ENCODE measurements at places on chromosomes 12 and 14. TPM values are rescaled to one million over a fixed set of nuclear protein-coding genes. Genes with fewer than 3 reads are reported as not detected.

DNA sequence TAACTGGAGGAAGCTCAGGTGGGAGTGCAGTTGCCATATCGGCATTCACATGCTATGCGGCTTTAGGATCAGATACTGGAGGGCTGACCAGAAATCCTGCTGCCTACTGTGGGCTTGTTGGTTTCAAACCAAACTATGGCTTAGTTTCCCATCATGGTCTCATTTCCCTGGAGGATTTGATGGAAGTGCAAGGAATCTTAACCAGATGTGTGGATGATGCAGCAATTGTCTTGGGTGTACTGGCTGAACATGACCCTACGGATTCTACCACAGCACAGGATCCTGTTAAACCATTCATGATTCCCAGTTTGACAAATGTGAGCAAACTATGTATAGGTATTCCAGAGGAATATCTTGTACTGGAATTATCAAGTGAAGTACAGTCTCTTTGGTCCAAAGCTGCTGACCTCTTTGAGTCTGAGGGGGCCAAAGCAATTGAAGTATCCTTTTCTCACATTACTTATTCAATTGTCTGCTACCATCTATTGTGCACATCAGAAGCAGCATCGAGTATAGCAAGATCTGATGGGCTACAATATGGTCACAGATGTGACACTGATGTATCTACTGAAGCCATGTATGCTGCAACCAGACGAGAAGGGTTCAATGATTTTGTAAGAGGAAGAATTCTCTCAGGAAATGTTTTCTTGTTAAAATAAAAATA lies 42.9 kb downstream of the RALGAPA1 start:
- no peak for DNase-seq

GRCh38 chr12:1463073-1463905 lies 131.1 kb downstream of the FBXL14 start:
- no peak for DNase-seq

- no peak for DNase-seq
Observed at GRCh38 chr14:50768680-50769079, 62.3 kb downstream of the NIN start.

- DNase-seq: no peak
Observed at GRCh38 chr14:81737938-81738337, 204.3 kb upstream of the SEL1L start.

GRCh38 chr12:2526371-2526770 lies 268.4 kb upstream of the FKBP4 start:
- DNase-seq: no peak

DNA sequence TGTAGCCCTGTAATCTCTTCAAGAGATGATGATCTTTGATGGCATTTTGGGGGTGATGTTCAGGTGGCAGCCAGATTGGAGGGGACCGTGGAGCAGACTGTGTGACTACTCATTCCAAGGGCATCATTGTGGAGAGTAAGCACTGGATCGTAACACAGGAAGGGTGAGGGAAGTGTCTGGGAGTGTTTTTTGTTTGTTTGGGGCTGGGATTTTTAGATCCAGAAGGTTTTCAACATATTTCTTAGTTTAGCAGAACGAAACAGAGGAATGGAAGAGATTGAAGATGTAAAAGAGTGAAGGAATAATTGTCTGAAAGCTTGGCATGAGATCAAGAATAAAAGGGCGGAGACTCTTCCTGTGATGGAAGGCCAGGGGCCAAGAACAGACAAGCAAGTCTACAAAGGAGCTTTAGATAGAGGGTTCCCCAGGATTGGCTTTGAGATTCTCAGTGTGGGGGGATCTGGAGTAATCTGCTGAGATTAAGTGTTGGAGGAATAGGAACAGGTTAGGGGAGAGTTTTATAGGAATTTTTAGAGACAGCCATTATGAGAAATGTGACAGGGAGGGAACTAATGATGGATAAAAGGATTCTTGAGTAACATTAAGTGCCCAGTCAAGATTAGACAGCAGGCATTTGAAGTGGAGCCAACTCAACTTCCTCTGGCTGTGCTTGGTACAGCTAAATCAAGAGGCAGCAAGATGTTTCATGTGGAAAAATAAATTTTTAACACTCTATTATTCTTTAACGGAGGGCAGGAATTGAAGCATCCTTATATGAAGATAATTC lies 79.7 kb upstream of the REP15 start:
- no peak for DNase-seq

GRCh38 chr14:32698831-32699230 lies 239.8 kb upstream of the NPAS3 start:
- DNase-seq: no peak

DNA sequence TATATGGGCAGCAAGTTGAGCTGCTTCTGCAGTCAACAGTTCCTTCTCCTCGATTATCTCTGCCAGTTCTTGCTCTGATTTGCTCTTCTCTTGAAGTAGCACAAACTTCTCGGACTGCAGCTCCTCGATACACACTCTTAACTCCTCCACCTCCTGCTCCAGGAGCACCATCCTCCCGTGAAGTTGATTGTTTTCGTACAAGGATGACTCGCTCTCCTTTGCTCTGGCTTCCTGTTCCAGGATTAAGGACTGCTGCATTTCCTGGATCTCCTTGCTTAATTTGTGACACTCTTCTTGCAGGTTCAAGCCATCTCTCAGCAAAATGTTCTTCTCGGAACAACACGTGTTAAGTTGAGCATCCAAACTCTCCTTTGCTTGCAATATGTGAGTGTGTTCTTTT lies 56.2 kb upstream of the VPS33A start:
- no peak for DNase-seq

DNA sequence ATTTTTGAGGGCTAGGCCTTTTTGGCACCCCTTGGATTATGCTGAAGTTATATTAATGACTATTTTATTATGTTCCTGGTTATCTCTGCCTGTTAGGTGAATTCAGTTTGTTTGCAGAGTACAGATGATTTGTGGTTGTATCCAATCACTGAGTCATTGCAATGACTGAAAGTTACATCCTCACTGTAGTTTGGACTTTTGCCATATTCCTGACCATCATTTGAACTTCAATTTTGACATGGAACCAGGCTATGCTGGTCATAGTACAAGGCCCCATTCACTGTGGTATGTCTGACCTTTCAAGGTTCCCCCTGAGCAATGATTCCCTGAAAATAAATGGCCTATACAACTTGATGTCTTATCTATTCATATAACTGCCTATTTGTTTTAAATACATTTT lies 621.0 kb downstream of the CCER1 start:
- DNase-seq: no peak

DNA sequence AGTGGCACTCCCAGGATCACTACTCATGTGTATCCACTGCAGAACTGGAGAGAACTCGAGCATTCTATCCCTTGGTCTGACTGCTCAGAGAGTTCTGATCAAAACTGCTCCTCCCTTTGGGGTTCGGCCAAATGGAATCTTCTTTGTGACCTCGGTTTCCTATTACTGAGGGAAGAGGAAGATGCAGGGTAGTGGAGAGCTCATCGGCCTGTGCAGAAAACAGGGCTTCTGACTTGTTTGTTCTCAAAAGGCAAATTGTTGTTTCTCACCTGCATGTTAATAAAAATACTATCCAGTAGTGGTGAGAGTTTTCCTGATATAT lies 17.1 kb upstream of the AKAP6 start:
- DNase-seq: no peak

- no peak for DNase-seq
Observed at GRCh38 chr12:23760495-23760894, 189.0 kb downstream of the SOX5 start.

- DNase-seq: no peak
Observed at GRCh38 chr12:115697340-115697739, 580.2 kb downstream of the MED13L start.

DNA sequence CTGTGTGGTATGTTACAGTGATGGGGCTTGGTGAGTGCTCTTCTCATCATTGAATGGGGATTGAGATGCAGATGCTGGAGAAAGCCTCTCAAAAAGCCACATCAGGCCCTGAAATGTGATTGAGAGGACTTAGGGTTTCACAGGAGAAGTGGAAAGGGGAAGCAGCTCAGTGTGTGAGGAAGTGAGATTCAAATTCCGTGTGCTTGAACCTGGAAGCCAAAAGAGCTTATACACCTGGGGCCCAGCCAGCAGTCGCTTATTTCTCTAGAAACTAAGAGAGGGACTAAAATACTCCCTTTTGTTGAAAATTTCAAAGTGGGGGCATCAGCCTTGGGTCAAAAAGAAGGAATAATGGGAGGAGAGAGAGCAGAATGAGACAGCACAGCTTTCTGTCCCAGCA lies 39.1 kb upstream of the GZMB start:
- no peak for DNase-seq

DNA sequence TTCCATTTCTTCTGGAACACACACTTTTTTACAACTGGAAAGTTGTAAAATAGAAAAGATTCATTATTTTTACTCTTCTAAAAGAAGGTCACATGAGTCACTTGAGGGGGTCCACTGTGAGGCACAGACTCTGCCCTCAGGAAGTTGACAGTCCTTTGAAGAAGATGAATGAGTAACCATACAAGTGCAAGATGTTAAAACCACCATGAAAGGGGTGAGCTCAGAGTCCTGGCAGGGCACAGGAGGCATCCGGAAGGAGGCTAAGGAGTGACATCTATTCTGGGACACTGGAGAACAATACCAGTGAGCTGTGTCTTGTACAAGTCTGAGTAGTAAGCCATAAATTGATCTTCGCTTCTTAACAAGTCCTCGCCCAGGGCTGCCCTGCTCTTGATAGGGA lies 126.0 kb upstream of the FRMD6 start:
- no peak for DNase-seq

GRCh38 chr12:10739157-10740118 lies 16.3 kb upstream of the YBX3 start:
- no peak for DNase-seq

- DNase-seq: peak; percentile 70
Observed at GRCh38 chr14:69612014-69612782, 802 bp downstream of the SUSD6 start.

GRCh38 chr12:123398550-123399254 lies 14.8 kb downstream of the KMT5A start:
- no peak for DNase-seq

DNA sequence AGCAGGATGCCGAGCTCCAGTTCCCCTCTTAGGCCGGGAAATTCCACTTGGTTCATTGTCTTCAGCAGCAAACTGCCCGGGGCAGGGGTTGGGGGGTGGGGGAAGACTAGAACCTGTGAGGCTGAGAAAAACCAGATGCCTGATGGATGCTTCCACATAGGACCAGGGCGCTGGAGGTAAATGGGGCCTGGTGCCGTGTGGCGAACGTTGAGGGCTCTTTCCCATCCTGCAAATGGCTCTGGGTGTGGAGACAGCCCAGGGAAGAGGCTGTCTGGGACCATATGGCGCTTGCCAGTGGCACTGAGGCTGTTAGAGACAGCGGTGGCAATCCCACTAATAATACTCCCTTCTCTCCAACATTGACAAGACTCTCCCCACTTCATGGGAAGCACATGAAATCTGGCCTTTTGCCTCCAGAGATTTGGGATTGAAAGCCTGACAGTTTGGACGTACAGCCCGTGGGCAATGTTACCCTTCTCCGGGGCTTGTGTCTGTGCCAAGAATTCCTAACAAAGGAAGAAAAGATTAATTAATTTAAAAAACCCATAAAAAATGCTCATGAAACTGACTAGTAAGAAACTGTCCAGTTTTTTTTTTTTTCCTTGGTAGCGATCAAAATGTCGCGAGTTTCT lies 44.5 kb downstream of the MAP1LC3B2 start:
- no peak for DNase-seq

- DNase-seq: no peak
Observed at GRCh38 chr12:47828008-47828975, 8.6 kb upstream of the HDAC7 start.

DNA sequence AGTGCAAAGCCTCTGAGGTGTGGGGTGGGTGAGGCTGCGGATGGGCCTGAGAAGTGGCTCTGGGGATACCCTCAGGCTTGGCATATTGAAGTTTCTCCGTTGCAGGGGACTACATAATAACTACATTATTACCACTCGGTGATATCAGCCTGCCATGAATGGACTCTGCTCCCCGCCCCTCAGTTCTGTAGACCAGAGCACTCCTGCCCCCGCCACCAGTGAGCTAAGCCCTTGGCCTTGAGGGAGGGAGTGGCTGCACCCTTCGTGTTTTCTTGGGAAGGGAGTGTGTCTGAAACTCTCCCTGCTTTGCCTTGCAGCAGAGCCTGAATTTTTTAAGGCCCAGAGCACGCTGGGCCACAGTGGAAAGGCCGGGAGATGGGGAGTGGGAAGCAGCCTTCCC lies 1.7 kb downstream of the ORAI1 start:
- peak; percentile 45 for DNase-seq

GRCh38 chr12:121889274-121889624 lies 659 bp downstream of the PSMD9 start:
- DNase-seq: no peak

DNA sequence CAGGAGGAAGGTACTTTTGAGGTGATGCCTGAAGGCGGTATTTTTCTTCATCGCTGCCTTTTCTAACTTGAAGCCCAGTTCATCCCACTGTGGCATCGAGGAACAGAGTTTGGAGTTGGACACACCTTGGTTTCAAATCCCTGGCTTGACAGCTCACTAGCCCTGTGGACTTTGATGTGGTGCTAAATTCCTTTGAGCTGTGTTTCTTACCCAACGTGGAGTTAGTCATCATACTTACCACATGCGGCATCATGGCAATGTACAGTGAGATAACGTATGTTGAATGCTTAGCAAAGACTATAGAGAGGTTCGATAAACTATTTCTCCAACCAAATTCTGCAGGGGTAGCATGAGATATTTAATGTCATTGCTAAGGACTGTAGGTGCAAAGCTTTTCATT lies 3.4 kb downstream of the PLEKHG3 start:
- DNase-seq: peak; percentile 27

- DNase-seq: no peak
Observed at GRCh38 chr14:22890416-22890815, 7.4 kb downstream of the REM2 start.

DNA sequence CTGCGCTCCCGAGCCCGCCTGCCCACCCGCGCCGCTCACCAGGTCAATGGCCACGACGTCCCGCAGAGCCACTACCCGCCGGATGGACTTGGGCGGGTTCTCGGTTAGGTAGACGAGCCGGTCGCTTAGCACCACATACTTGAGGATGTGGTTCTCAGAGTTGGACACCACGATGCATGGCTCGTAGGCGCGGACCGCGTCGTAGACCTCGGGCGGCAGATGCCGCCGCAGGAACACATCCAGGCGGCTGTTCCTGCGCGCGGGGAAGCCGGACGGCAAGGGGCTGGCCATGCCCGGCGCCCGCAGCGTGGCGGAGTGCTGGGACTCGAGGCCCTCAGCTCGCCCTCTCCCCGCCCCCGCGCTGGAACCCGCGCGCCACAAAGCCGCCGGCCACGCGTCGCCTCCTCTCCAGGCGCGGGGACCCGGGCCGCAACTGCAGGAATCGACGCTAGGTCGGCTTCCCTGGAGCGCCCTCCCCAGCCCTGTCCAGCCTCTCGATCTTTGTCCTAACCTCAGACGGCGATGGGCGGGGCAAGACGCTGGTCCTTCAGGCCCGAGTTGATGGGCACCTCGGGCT lies at the start of gene C12orf56:
C12orf56 (minus strand) TSS at position 484 of the 577 bp plus-strand sequence; CDS start at position 291, 193 bp downstream.
- DNase-seq: peak; percentile 41

GRCh38 chr12:121614872-121615467 lies 11.4 kb upstream of the ORAI1 start:
- DNase-seq: no peak

The NT5DC3 gene
- 8.9 TPM for total RNA-seq

The DIO2 gene
- total RNA-seq: not detected

The KRT74 gene
- total RNA-seq: not detected

The ZDHHC22 gene
- not detected for total RNA-seq

The SLC6A15 gene
- total RNA-seq: 0.43 TPM

The GPR135 gene
- total RNA-seq: 1.1 TPM

The RIMBP2 gene
- total RNA-seq: not detected

The ZNF740 gene
- 34.9 TPM for total RNA-seq

The KRT8 gene
- total RNA-seq: 1.1 TPM

The MYO1A gene
- 2.6 TPM for total RNA-seq

The ACOT6 gene
- total RNA-seq: 0.18 TPM
